Gastroesophageal sphincter (tissue), 4 donors: ENCODE measurements at places on chromosomes 1 and 21. TPM values are rescaled to one million over a fixed set of nuclear protein-coding genes. Genes with fewer than 3 reads are reported as not detected.

DNA sequence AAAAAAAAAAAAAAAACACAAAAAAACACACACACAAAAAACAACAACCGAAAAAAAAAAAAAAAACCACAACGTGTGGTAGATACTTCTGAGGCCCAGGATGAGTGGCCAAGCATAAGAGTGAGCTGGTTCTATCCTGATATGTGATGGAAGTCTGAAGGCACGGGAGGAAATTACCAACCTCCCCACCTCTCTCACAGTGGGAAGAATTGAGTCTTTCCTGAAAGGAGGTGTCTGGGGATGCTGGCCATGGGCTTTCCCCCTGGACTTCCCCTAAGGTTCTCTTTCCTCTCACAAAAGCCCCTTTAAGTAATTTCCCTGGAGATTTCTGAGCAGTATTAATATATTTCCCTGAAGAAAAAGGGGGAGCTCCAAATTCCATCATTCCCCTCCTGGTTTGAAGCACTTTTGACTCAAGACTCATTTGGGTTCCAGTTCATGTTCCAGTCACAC lies 5.2 kb downstream of the TMCC2 start:
- ATAC-seq: no peak

DNA sequence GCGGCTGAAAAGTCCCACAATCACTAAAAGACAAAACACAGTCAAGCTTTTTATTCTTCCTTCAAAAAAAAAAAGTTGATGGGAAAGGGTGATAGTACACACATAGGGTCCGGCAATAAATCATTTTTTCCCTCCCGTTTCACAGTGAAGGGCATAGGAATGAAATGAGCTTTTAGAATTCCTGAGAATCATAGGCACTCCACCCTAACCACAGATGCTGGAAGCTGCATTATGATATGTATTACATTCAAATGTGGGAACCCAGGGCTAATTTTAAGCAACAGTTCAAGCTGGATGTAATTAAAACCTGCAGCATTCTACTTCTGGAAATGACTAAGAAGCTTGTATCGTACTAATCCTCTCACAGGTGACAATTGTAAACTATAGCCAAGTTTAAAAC lies 75.7 kb upstream of the KCNJ15 start:
- ATAC-seq: no peak

DNA sequence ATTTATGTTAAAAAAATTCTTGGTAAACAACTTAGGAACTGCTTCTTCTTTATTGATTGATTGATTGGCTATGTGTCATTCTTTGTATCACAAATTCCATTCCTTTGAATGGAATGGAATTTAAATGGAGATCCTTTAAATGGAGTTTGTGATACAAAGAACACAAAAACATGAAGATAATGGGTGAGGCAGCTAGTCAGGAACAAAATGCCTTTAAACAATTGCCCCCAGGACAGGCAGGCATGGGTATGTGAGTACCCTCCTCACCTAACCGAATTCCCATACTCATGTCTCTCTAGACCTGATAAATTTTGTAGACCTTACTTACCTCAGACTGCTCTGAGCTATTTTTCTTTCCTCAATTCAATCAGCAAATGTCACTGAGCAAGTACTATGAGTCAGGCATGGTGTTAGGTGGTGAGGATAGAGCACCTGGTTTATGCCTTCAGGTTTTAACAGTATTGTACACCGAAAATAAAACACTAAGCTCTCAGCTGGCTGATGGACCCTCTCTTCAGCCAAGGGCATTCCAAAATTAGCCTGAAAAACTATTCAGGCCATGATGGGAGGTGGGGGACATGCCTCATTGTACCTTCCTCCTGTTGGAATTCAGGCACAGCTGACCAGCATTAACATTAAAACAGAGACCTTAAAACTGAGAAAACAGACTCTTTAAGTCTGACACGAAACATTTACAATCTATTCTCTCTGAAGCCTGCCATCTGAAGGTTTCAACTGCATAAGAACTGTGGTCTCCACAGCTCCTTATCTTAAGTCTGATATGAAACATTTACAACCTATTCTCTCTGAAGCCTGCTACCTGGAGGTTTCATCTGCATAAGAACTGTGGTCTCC lies 58.9 kb downstream of the OLFML3 start:
- ATAC-seq: no peak

DNA sequence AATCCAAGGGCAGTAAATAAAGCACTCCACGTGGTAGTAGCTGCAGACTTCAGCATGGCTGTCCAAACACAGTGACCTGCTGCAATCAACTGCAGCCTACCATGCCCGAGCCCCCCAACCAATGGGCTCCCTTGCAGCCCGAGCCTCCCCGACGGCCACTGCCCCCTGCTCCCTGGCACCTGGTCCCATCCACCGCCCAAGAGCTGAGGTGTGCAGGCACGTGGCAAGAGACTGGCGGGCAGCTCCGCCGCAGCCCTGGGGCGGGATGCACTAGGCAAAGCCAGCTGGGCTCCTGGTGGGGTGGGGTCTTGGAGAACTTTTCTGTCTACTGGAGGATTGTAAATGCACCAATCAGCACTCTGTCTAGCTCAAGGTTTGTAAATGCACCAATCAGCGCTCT lies 57.6 kb upstream of the RGS2 start:
- ATAC-seq: no peak

DNA sequence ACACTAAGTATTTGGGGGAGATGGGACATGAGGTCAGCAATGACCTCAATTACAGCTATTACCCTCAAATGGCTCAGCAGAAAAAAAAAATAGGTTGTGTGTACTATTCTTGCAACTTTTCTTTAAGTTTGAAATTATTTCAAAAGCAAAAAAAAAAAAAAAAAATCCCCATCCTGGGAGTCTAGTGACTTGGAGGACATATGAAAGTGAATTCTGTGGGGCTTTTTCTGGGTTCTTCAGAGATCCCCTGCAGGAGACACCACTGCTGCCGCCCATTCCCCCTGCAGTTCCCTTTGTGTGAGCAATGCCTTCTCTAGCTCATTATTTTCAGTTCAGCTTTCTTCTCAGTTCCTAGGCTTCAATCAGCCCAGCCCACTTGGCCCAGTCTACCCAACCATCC lies 16.7 kb downstream of the HSD11B1 start:
- ATAC-seq: no peak

GRCh38 chr1:44334968-44335367 lies 20.1 kb downstream of the ERI3 start:
- ATAC-seq: no peak

DNA sequence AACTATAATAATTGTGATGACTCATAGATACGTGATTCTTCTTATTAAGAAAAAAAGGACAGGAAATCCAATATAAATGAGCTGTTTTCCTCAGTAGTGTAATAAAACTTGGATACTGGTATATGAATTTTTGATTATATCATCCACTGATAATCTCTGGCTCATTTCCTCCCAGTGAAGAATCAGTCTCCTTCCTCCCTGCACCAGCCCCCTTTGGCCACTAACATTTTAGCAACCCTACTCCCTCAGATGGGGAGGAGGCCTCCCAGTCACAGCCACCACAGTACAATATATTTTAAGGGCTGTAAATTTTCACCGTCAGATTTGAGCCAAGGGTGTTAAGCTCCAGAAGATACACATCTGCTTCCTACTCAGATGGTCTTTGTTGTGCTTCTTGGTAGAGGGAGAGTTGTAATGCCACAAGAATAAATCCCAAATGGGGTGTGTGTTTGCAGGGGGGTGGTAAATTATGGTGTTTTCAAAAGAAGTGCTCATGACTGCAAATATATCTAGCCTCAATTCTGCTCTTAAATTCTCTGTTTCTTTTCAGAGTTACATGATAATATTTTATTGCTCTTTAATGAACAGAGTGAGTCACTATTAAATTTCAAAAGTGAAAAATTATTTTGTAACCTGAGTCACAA lies 153.5 kb downstream of the HLX start:
- ATAC-seq: peak; percentile 53

DNA sequence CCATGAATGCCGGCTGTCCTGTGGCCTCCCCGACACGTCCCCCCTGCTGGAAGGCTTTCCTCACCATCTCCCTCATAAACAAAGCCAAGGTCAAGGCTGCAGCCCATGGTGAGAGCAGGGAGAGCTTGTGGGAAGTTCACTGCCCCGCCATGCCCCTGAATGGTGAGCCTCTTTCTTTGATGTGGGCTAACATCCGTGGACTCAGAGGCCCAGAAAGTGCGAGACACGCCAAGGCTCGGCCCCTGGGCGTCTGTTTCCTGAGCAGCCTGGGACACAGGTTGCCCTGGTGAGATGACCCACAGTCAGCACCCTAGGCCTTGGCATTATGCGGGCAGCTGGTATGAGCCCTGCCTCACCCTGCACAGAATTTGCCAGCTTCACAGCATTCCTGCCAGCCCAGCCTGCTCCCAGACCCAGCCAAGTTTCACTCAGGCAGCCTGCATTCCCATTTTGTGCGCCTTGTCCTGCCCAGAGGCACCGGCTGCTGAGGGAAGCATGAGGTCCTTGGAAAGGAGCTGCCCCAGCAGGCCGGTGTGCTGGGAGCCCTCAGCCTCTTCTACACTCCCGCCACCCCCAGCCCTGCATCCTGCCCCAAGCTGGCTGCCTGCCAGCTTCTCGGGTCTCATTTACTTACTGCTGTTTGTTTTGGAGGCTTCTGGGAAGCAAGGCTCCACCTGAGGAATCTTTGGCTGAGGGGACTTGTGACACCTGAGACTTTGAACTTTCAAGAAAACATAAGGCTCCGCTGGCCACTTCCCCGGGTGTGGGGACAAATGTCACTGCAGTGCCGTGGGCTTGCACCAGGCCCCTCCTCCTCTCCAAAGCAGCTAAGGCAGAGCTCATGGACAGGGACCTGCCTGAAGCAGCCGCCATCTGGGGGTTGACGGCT lies 31.9 kb downstream of the NEK2 start:
- ATAC-seq: peak; percentile 56

- no peak for ATAC-seq
Observed at GRCh38 chr1:9746211-9746610, 77.6 kb downstream of the CLSTN1 start.

GRCh38 chr1:229651546-229651945 lies 25.5 kb downstream of the URB2 start:
- ATAC-seq: no peak

DNA sequence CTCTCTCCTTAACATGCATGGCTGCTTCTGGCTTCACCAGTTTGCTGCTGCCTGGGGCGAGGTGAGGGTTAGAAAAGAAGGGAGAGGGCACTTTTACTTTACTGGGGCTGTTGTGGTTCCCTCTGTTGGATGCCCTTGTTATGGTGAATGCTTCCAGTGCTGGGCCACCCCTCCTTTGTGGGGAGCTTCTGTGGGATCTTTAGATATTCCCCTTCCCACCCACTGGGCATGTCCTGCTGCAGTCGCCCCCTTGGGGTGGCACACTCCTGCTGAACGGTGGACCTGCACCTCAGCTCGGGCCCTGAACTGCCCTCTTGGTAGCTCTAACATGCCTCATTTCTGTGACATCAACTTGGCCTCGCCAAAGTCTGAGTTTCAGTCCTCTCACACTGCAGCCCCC lies 6.0 kb downstream of the TNN start:
- ATAC-seq: no peak

DNA sequence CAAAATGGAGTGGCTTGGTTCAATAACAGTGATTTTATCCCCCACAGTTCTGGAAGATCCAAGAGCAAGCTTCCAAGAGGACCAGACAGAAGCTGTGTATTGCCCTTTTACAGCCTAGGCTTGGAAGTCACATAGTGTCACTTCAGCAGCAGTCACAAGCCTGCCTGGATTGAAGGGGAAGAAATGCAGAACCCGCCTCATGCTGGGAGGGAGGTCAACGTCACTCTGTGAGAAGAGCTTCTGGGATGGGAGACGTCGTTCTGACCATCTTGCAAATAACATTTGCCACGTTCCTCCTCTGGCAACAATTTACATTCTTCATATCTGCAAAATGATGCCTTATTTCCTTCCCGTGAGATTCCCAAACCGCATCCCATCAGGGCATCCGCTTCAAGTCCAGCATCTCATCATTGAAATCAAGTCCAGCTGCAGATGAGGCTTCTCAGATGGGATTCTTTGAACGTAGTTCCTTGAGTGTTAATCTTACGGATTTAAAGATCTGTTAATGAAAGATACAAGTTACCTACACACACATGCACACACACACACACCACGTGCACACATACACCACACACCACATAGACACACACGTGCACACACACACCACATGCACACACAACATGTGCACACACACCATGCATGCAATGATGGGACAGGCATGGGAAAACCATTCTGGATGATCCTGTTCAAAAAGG lies 23.9 kb upstream of the KIF1B start:
- no peak for ATAC-seq

- ATAC-seq: no peak
Observed at GRCh38 chr1:71222668-71223067, 141.8 kb upstream of the ZRANB2 start.

DNA sequence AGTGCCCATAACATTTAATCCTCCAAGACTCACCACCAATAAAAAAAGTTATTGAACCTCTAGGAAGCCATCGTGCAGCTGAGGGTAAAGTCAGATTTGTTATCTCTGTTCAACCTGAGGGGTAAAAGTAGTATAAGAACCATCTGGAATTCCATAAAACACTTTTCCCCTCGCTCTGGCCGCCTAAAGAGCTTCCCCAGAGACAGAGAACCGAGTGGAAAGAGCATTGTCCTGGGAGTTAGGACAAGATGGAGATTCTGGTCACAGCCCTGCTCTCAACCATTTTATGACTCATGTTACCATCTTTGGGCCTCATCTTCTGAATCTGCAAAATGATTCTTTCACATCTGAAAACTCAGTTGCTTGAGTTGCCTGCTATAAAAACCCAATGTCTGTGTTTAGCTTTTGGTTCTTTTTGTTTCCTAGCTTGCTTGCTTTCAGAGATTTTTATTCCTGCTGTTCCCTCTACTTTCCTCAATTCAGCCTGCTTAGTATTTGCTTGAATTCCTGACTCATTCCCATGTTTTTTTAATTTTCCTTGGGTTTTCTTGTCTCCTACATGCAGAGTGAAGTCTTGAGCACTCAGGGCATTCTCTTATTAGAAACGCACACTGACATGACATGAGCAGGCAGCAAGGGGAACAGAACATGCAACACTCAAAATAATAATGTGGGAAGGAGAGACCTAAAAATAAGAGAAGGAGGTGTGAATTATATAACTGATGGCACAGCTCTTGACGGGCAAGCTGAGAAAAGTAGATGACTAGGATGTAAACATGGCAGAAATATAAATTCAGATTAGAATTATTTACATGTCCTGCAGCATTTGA lies 1.7 kb downstream of the EPHX4 start:
- ATAC-seq: no peak

DNA sequence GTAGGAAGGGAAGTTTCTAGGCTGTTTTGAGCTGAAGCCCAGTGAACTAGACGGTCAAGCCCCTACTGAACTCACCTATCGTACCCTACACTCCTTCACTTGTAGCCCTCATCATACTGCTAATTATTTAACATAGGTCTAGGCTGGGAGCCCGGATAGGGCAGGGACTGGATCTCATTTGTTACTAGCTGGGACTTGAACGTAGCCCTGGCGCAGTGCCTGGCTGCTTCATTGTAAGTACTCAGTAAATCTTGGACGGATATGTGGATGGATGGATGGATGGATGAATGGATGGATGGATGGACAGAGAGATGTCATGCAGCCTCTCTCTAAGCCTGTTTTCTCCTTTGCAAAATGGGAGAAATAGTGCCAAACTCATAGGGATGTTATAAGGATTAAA lies 129.2 kb downstream of the EPHB2 start:
- ATAC-seq: no peak

GRCh38 chr1:229845410-229846138 lies 219.5 kb downstream of the URB2 start:
- no peak for ATAC-seq

The ATP6V1G3 gene
- total RNA-seq: not detected

The RYR2 gene
- total RNA-seq: 27.4 TPM

The SPSB1 gene
- total RNA-seq: 94.9 TPM

The OR2L13 gene
- total RNA-seq: not detected

The ICOSLG gene
- total RNA-seq: 1.2 TPM

The AGBL4 gene
- not detected for total RNA-seq

The ADAMTS5 gene
- total RNA-seq: 55.8 TPM

The SYCP1 gene
- total RNA-seq: not detected

The EPHB2 gene
- 2.0 TPM for total RNA-seq

The MAP1LC3C gene
- total RNA-seq: 32.6 TPM

The NRAS gene
- total RNA-seq: 19.8 TPM
